Stimulated activated CD4-positive, alpha-beta T cell treated with anti-CD3 and anti-CD28 coated beads, Interleukin-1b, Interleukin-23, amount 100 ng/mL, for 1 hour (primary cell): ENCODE measurements at places on chromosomes 11 and 22.

- no peak for DNase-seq
These were observed 1.0 kb downstream of the CABP4 start for GRCh38 chr11:67456068-67456705.

DNA sequence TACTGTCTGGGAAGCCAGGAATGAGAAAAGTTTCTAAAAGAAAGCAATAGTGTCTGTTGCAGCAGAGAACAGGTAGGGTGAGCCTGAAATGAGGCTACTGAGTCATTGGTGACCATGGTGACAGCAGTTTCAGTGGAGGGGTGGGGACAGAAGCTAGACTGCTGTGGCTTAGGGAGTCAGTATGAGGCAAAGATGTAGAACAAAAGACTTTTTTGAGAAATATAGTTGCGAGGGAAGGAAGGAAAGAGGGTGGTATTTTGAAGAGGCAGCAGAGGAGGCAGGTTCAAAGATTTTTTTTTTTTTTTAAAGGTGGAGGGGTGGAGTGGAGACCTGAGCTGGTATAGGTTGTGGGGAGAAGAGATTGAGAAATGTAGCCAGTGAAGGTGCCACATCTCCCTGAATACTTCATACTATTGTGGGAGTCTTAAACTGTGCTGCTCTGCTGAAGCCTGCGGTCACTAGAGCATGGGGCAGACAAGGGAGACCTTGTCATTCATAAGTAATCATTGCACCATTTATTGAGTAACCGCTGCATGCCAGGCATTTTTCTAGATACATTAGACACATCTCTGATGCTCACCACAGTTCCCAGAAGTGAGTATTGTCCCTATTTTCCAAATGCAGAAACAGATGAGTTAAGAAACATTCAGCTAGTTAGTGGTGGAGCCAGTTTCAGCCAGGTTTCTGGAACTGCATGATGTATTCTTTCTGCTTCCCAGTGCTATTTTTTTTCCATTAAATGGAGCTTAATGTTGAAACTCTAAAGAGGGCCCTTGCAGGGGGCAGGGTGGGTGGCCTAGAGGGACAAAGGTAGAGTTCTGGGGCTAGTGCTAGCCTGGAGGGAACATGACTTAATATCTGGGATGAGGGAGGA lies 49.9 kb downstream of the STIM1 start:
- DNase-seq = peak; percentile 27

- DNase-seq = no peak
These were observed 26.2 kb downstream of the TBC1D22A start for GRCh38 chr22:46788441-46789172.

GRCh38 chr11:133895061-133895479 lies 49.8 kb upstream of the SPATA19 start:
- DNase-seq = no peak

GRCh38 chr11:107179829-107180228 lies 161.6 kb upstream of the GUCY1A2 start:
- no peak for DNase-seq

DNA sequence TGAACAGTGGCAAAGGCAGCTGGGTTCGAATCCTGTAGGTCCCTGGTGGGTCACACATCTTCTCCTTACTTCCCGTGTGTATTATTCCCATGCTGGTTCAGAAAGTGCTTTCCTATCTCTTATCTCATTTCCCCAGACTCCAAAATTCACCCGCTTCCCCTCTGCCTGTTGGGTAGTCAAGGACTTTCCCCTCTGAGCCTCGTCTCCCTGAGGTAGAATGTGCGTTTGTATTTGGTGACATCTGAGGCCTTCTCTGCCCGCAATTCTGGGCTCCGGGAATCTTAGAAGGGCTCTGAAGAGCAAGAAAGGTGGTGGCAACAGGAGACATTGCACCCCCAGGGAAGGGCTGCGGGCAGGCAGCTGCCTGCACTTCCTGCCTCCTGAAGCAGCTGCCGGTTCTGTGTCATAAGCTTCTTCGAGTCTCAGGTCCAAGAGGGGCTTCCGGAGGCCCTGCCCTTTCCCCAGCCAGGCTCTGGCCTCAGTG lies 5.9 kb downstream of the LRRC32 start:
- DNase-seq = no peak

DNA sequence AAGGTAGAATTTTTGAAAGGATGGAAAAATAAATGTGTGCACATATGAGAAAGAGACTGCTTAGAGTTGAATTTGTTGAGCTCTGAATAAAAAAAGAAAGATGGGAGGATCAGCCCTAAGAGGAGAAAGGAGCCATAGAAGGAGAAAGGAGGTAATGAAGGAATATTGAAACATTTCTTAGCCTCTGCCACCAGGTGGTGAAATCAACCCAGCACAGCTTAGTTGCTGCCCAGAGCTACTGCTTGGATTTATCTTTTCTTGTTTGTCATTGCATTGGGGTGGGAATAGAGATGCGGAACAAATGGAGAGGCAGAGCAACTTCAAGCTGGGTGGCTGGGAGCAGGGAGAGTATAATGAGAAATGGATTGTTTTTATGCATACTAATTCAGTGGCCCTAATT lies 80.4 kb downstream of the SERGEF start:
- no peak for DNase-seq

DNA sequence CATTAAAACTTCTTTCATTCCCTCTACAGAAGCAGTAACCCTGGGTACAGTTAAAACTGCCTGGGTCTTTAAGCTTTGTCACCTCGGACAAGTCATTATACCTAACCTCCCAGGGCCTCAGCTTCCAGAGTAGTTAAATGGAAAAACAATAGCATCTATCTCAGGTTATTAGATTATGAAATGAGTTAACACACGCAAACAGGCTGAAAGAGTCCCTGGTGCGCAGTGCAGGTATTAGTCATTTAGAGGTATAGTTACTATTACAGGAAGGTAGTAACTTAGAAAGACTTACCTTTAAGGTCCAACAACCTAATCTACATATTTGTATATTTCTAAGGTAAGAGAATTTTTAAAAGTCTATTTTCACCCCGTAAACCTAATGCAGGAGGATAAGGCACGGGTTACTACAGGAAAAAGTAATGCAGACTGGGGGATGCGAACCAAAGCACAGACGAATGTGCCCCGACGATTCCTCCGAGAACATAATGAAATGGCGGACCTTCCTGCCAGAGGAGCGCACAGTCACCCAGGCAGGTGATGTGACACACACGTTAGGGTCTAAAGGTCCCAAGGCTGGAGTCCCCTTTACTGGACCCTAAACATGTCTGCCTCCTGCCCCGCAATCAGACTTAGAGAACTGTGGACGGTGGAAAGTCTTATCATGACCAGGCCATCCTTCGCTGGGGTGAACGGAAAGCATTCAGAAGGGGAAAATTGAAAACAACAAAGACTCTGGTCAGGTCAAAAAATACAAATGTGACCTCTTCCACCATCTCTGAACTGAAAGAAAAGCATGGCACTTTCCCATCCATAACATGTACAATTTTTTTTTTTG lies 1.3 kb downstream of the NAP1L4 start:
- DNase-seq = no peak

DNA sequence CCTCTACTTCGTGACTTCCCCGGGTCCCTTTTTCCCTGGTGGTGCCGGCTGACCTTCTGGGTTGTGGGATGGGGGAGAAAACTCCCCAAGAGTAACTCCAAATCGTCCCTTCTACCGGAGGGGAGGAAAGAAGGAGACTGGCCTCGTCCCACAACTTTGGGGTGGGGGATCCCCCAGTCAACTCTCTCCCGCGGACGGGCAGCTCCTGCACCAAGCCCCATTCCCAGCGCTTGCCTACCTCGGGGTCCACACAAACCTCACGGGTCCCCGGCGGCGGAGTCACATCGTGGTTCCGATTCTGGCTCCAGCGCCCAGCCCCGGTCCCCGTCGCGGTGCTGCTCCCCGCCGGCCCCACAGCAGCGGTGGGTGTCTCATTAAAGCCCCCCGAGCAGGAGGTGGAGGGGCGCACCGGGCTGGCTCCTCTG lies 317 bp downstream of the BDNF start:
- DNase-seq = no peak

GRCh38 chr11:66047541-66048365 lies 1.2 kb downstream of the GAL3ST3 start:
- no peak for DNase-seq

- DNase-seq = peak; percentile 83
These were observed at the start of gene INCENP for GRCh38 chr11:62123669-62124185. TSS of gene INCENP (plus strand) at chr11:62124011. CDS start at chr11:62128162, 4,151 bp downstream.

DNA sequence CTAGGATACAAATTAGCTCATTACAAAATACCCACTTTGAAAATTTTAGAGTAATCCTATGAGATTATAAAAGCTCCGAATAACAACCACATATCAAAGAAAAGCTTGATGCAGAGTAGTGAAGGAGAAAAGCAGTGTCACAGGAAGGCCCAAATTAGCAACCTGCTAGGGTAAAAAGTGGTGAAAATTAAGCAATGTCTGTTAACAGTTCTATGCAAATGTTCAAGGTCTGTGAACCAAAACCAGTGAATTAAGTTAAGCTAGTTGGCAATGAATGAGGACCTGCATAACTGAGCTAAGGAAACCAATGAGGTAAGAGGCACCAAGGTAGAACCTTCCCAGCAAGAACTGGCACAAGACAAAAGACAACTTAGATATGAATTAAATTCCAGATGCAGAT lies 29.6 kb downstream of the PRDM10 start:
- DNase-seq = no peak

GRCh38 chr11:90805172-90805571 lies 582.3 kb upstream of the CHORDC1 start:
- DNase-seq = no peak

- DNase-seq = no peak
These were observed 2.3 kb upstream of the MALAT1 start for GRCh38 chr11:65496304-65497140.
